ENCODE measurements at places on chromosomes 1 and 21.

DNA sequence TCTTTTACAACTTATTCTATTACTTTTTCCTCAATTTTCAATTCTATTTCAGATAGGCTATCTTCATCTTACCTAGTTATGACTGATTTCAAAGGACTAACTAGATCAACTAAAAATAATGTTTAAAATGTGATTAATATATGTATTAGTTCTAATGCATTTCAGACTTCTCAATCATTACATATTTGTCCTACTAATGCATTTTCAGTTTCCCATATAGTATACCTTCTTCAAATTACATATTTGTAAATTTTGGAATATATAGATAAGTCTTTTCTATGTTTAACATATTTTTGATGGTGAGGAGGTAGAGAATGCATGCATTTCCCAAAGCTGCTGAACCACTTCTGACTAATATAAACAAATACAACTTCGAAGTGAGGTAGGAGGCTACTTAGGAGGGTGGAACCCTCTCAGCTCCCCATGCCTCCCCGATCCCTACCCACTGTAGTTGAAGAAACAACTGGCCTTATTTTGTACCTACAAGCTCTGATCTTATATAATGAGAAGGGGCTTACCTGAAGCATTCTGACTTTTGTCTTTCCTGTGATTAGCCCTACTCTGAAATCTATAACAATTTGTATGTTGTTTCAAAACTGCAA is 1.7 kb downstream of the TRMT1L start:
- DNase-seq: peak; percentile 27

- DNase-seq: no peak
Measured at GRCh38 chr1:25813734-25814471, 5.9 kb upstream of the MTFR1L start.

- DNase-seq: no peak
Measured at GRCh38 chr1:158146165-158146564, 34.5 kb upstream of the CD1D start.

DNA sequence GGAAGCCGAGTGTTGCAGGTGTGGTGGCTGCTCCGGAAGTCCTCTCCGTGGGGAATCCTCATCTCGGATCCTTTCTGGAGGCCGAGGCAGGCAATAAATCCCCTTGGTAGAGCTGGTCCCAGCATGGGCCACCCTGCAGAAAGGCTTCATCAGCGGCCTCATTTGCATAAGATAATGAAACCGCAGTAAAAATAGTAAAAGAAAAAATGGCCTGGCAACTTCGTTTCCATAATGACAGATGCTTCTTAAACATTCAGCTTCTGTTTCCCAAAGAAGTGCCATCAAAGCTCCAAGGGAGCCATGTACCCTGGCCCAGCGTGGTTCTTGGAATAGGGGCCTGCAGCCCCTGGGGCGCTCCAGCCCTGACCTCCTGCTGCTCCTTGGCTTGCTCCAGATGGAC is 244.1 kb downstream of the GRIK3 start:
- DNase-seq: no peak

- no peak for DNase-seq
Measured at GRCh38 chr1:172973424-172973823, 77.3 kb downstream of the TNFSF18 start.

GRCh38 chr1:215594640-215595039 is 27.5 kb downstream of the KCTD3 start:
- DNase-seq: no peak
